MG63 (cell line): ENCODE measurements at places on chromosomes 6 and 20. TPM values are rescaled to one million over a fixed set of nuclear protein-coding genes. Genes with fewer than 3 reads are reported as not detected.
A peak's percentile ranks its signal among the peaks of the same experiment; 100 is the strongest.

Gene NUP153
- 16.5 and 20.6 TPM in 2 replicates for total RNA-seq

Gene RBCK1
- total RNA-seq: 35.7 and 68.7 TPM in 2 replicates

Gene GRM1
- 0.05 and 0.20 TPM in 2 replicates for total RNA-seq

Gene RPS6KA2
- 14.1 and 14.3 TPM in 2 replicates for total RNA-seq

Gene CNPY3
- 25.2 and 27.2 TPM in 2 replicates for total RNA-seq

Gene CRISP3
- not detected in 2 replicates for total RNA-seq

DNA sequence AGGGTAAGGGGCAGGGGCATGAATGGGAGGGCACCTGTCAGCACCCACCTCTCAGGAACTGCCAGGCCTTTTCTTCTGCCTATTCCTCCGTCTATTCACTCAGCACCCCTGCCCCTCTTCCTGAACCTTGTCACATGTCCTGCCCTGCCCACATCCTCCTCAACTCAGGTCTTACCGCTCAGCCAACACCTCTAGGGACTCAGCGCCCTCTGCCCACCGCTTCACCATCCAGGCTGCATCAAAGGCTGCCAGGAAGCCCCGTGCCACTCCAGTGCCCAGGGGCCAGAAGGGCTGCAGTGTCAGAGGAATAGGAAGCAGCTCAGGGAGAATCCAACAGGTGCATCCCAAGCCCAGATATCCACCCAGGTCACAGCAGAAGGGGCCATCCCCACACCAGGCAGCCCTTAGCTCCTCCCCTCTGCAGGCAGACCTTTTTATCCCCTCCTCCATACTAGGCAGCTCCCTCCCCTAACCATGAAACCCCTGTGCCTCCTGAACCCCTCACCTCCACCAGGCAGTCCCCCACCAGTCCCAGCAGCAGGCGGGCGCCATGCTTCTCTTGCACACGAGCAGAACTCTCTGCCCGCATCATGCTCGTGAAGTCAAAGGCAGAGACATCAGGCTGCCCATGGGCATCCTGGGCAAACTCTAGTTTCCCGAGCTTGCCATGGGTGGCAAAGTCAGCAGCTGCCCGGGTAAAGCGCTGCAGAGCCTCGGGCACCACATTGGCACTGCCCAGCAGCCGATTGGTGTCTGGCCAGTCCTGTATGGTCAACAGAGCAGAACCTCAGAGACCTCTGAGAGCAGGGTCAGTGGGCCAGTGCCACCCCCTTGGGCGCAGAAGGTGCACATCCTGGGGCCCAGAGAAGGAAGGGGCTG, 5.5 kb downstream of the MICAL1 start:
- no peak for DNase-seq

- DNase-seq: peak; percentile 85
Observed at GRCh38 chr6:15399641-15400470, 154.0 kb downstream of the JARID2 start.

- DNase-seq: peak; percentile 18
Observed at GRCh38 chr6:163354761-163355425, 59.6 kb upstream of the QKI start.

- no peak for DNase-seq
Observed at GRCh38 chr20:25071734-25072133, 10.2 kb downstream of the VSX1 start.
